ENCODE measurements at places on chromosomes 1 and 21. TPM values are rescaled to one million over a fixed set of nuclear protein-coding genes. Genes with fewer than 3 reads are reported as not detected.

GLRX2 gene
- total RNA-seq: 27.6 TPM

THEM5 gene
- not detected for total RNA-seq

TRAF3IP3 gene
- not detected for total RNA-seq

ZFP69B gene
- 11.9 TPM for total RNA-seq

BATF3 gene
- total RNA-seq: 3.7 TPM

COA6 gene
- 25.0 TPM for total RNA-seq

FAM177B gene
- not detected for total RNA-seq

KRTAP23-1 gene
- total RNA-seq: not detected

PROK1 gene
- total RNA-seq: not detected

MTOR gene
- total RNA-seq: 51.4 TPM

ORC1 gene
- total RNA-seq: 5.1 TPM

PDC gene
- total RNA-seq: not detected

ATP6V0B gene
- 123 TPM for total RNA-seq

ESRRG gene
- not detected for total RNA-seq

PRDM16 gene
- 19.0 TPM for total RNA-seq

LCK gene
- not detected for total RNA-seq

SERTAD4 gene
- total RNA-seq: 71.7 TPM

ADGRL2 gene
- total RNA-seq: 64.2 TPM

CFHR2 gene
- total RNA-seq: not detected

CD48 gene
- total RNA-seq: not detected

S100A7A gene
- total RNA-seq: not detected

TENT5C gene
- 0.21 TPM for total RNA-seq

SHE gene
- total RNA-seq: 0.10 TPM
